Right ventricle myocardium inferior (tissue), 1 donor: ENCODE measurements at places on chromosomes 1 and 21.

DNA sequence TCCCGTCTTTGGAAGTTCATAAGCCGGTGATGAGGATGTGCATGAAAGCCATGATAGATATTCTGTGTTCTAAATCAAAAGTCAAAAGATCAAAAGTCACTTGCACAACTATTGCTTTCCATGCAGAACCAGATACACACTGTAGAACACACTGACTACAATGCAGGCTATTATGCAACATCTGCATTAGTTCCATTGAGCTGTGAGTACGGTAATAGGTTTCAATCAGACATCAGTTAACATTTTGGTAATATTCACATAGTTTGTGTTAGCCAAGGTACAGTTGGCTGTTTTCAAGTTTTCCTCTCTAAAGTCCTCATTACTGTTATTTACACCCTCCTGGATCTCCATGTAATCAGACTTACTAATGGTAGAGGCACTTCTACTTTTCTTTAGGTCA is 3.1 kb downstream of the KCNA2 start:
- DNase-seq, result no peak

DNA sequence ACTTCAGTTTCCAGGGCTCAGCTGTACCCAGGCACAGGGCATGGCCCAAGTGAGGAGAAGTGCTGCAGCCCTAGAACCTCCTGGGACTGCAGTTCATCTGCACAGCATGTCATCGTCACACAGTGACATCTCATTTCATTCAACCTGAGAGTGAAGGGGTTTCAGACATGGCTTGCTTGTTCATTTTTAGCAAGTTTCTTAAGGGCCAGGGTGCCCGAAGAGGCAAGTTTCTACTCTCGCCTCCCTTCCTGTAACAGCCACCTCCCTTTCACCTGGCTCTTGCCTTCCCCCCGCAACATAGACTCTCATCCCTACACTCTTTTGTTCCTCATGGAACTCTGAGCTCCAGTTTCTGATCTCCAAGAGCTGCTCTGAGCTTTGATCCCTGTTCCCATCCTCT is 108.1 kb downstream of the C1orf21 start:
- DNase-seq, result no peak

- DNase-seq, result no peak
Measured at GRCh38 chr1:169443923-169444322, 16.6 kb upstream of the CCDC181 start.

GRCh38 chr1:12052997-12053686 is 10.0 kb upstream of the TNFRSF8 start:
- DNase-seq, result peak; percentile 74

DNA sequence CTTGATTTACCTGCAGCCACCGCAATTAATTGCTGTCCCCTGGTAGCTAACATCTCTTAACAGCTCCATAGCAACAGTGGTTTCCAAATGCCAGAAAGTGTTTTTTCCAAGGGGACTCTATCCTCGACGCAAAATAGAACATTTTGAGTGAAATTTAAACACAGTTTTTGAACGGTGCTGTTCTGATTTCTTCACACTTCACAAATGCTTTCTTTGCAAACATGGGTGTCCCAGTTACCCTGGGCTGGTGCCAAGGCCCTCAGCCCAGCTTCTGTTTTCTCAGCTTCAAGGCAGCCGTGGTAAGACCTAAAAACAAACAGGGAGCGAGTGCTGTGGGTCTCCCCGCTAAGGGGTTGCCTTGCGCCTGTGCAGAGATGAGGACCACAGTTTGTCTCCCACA is 147.3 kb upstream of the VAMP3 start:
- no peak for DNase-seq

GRCh38 chr1:114353262-114353661 is 157.7 kb downstream of the TRIM33 start:
- DNase-seq, result peak; percentile 74
